Activated CD8-positive, alpha-beta memory T cell treated with anti-CD3 and anti-CD28 coated beads, Interleukin-2, amount 10 ng/mL, durations not matched to agents 7 days and 5 days (primary cell): ENCODE measurements at places on chromosomes 11 and 22.

DNA sequence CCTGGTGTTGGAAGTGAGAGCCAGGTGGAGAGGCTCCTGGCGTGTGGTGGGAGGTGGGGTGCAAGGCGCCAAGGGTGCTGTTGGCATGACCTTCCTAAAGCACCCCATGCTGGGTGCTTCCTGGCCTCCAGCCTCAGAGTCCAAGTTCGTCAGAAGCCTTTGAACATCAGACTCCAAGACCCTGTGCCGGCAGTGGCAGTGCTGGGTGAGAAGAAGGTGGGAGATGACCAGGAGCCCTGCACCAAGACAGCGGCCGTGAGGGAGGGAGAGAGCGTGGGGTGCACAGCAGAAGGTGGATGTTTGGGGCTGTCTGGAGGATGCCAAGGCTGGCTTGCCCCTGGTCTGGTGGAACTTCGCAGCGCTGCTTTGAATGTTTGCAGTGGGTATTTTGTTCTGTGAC is 29.7 kb upstream of the PARVB start:
- H3K27ac ChIP-seq = no peak overlapping the region
- no peak for DNase-seq
- peaks cover 29% of the 10 kb centered on the region for H3K36me3 ChIP-seq
- no peaks in the 10 kb centered on the region for H3K27me3 ChIP-seq
- peaks cover 22% of the 10 kb centered on the region for H3K4me1 ChIP-seq

GRCh38 chr11:129856036-129856435 is 39.3 kb downstream of the NFRKB start:
- no peak for DNase-seq
- H3K4me1 ChIP-seq = peaks cover 28% of the 10 kb centered on the region
- H3K27me3 ChIP-seq = no peaks in the 10 kb centered on the region
- no peak overlapping the region for H3K4me3 ChIP-seq

DNA sequence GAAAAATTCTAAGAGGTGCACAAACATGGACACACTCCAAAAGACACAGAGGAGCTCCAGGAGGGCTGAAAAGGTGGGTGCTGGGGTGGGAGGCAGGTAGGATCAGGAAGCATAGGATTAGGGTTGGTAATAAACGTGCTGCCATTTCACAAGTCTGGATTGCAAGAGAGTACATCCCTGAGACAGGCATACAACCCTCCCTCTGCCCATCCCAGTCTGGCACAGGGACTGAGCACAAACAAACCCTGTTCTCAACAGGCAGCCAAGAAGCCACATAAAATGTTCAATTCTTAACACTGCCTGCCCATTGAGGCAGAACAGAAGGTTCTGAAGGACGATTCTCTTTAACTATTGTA is 18.5 kb downstream of the SLC35F2 start:
- peak overlapping the region; percentile 54 for H3K4me3 ChIP-seq
- no peaks in the 10 kb centered on the region for H3K27me3 ChIP-seq
- peaks cover 44% of the 10 kb centered on the region for H3K4me1 ChIP-seq
- H3K27ac ChIP-seq = peak overlapping the region; percentile 97

GRCh38 chr11:116231543-116231942 is 541.2 kb downstream of the BUD13 start:
- H3K4me1 ChIP-seq = no peaks in the 10 kb centered on the region
- H3K36me3 ChIP-seq = no peaks in the 10 kb centered on the region
- no peak overlapping the region for H3K27ac ChIP-seq
- H3K4me3 ChIP-seq = no peak overlapping the region
- DNase-seq = no peak

DNA sequence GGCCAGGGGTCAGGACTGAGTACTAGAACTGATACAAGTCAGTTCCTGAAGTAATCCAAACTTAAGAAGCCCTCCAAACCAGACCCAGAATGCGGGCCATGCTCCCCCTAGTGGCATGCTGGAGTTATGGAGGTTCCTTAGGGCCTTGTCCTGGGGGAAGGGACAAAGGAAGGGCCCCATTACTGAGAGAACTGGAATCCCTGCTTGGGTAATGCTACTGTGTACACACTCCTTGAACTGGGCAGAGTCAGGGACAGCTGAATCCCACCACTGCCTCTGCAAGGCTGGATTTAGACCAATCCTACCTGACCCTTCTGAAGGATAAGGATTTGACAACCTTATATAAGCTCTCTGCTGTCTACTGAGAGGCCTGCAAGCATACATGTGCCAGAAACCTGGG is 97.3 kb upstream of the AKIP1 start:
- no peaks in the 10 kb centered on the region for H3K36me3 ChIP-seq
- peak; percentile 74 for DNase-seq
- no peak overlapping the region for H3K27ac ChIP-seq
- peaks cover 26% of the 10 kb centered on the region for H3K27me3 ChIP-seq
- H3K4me1 ChIP-seq = peaks cover 4% of the 10 kb centered on the region

- DNase-seq = no peak
- H3K4me3 ChIP-seq = no peak overlapping the region
- peaks cover 8% of the 10 kb centered on the region for H3K27me3 ChIP-seq
- H3K27ac ChIP-seq = no peak overlapping the region
- H3K4me1 ChIP-seq = no peaks in the 10 kb centered on the region
These were observed 5.4 kb upstream of the C11orf87 start for GRCh38 chr11:109416601-109417000.

- no peaks in the 10 kb centered on the region for H3K4me1 ChIP-seq
- H3K4me3 ChIP-seq = no peak overlapping the region
These were observed 1349.5 kb downstream of the BRD1 start for GRCh38 chr22:48478124-48478523.

- no peak overlapping the region for H3K4me3 ChIP-seq
- H3K27ac ChIP-seq = no peak overlapping the region
- no peaks in the 10 kb centered on the region for H3K4me1 ChIP-seq
- H3K27me3 ChIP-seq = peaks cover 6% of the 10 kb centered on the region
These were observed 58.1 kb downstream of the GGTLC2 start for GRCh38 chr22:22702237-22703202.
